ENCODE measurements at places on chromosomes 12 and 14. TPM values are rescaled to one million over a fixed set of nuclear protein-coding genes. Genes with fewer than 3 reads are reported as not detected.

GRCh38 chr12:121238604-121239350 is 28.8 kb downstream of the P2RX4 start:
- no peak for DNase-seq

GRCh38 chr12:70749931-70750330 is 112.7 kb upstream of the PTPRB start:
- DNase-seq: no peak

DNA sequence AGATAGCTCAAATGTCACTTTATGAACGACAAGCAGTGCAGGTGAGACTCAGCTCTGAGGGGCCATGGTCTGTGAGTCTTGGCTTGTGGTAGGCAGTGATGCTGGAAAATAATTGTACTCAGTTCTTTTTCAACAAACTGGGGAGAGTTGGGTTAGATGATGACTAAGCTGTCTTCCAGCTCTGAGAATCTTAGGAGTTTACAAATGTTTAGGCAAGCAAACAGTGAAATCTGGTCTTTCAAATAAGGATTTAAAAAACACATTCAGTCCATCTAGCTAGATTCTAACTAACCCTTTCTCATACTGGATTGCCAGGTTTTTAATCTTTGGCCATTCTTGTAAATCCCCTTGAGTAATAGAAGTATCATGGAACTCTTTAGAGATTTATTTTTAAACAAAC is 3.4 kb downstream of the PHC1 start:
- no peak for DNase-seq

DNA sequence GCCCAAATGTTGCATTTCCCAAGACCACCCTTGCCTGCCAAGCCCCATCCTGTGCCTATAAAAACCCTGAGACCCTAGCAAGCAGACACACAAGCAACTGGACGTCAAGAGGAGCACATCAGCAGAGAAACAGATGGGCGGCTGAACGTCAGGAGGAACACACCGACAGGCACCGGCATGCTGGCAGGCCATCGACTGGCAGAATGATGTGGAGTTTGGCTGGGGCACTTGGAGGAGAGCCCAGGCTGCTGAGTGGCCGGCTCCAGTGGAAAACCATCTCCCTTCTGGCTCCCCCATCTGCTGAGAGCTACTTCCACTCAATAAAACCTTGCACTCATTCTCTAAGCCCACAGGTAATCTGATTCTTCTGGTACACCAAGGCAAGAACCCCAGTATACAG is 130.1 kb downstream of the SLC41A2 start:
- DNase-seq: no peak

- DNase-seq: no peak
These were observed 26.9 kb downstream of the MOK start for GRCh38 chr14:102277874-102278630.

DNA sequence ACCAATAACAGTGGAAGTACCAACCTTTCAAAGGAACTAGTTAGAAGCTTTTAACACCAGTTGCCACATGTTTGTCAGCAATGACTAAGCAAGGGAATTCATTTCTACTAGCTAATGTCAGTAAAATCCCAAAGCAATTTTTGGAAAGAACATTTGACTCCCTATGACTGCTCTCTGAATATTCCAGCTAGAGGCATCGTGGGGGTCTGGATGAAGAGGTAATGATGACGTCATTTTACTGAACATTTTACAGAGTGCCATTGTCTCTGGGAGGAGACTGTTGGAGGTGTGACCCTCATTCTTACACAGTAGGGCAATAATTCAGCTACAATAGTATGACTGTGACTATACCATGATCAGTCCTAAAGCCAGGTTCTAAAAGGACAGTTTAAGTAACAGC is 204.8 kb downstream of the ITPR2 start:
- DNase-seq: peak; percentile 39

DNA sequence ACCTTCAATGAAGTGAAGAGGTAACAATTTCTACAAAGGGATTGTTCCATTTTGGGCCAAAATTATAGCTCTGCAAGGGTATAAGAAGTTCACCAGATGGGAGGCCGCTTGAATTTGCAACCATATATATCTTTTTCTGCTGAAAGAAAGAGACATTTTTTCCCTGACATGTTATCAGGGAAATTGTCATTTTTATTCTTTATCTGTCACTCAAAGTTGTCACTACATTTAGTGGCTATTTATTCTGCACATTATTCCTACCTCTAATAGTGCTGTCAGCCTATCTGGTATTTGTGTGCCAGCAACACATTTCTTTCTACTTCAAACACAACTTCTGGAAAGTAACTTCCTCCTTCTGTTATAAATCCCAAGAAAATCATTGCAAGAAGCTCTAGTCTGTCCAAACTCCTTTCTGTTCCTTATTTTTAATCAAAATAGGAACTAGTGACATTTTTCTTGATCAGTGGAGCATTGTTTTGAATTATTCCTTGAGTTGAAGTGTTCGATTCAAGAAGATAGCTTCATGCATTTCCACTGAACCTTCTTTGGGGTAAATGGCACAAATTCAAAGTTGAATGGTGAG is 137.9 kb upstream of the ATP2B1 start:
- no peak for DNase-seq

DNA sequence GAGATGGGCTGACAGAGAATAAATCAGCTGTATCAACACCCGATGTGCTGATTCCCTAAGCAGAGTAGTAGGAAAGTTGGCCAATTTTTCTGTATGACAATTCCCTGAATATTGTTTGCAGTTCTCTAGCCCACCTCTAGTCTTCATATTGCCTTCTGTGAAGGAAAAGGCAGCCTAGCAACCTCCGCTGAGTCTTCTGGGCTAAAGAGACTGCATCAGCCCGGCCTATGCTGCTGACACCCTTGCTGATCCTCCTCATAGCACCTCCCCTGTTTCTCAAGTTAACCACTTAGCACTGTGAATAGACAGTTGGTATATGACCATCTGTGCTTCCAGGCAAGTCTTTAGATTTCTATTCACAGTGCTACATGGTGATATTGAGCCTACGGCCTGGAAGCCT is 161.1 kb upstream of the EGLN3 start:
- no peak for DNase-seq

DNA sequence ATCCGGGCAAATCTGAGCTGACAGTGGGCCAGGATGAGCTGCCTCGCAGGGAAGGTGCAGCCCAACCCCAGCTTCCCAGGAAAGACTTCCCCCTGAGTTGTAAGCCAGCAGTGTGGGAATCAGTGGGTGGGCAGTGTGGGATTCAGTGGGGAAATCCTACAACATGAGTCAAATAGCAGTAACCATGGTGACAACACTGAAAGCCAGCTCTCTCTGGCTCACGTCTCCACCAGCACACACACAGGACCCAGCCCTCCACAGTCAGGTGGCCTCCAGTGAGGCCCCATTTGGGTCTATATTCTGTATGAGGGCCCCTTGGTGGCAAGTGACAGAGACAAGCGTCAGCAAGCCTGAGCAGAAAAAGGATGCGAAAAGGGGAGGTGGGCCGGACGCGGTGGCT is 6.0 kb upstream of the LGALS3 start:
- peak; percentile 89 for DNase-seq

- no peak for DNase-seq
These were observed 4.5 kb downstream of the LHX5 start for GRCh38 chr12:113467142-113467501.

- no peak for DNase-seq
These were observed 10.1 kb upstream of the SPATS2 start for GRCh38 chr12:49357103-49357678.

DNA sequence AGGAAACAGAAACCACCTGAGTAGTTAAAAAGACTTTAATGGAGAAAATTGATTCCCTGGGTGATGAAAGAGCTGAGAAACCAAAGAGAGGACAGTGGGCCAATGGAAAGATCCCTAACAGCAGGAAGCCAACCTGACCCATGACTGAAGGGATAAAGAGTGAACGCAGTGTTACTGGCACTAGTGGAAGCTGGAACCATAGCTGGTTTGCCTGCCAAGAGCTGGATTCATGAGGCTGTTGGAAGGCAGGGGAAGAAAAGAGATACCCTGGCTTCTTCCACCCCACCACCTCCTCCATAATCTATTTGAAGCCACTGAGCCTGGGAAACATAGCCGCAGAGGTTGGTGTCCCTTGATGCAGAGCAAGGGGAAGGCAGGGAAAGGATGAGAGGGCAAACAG is 125.5 kb upstream of the PRKD1 start:
- no peak for DNase-seq

DNA sequence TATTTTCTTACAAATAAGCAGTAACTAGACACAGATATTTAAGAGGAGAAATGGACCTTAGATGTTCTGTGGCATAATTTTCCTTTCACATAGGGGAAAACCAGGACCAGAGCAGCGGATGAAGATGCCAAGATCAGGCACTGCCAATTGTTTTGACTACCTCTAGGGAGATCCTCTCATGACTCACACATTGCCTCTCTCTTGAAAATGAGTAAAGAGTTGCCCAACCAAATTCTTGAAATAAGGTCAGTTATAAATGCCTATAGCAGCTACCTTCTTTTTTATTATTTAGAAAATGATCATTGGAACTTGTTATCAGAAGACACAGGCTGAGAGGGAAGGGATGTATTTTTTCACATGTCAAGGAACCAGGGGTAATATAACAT is 263.4 kb upstream of the PLEKHG7 start:
- DNase-seq: peak; percentile 65

- no peak for DNase-seq
These were observed 3.1 kb upstream of the SLCO1B3 start for GRCh38 chr12:20807192-20808080.

- DNase-seq: peak; percentile 52
These were observed 923.0 kb upstream of the TMEM132C start for GRCh38 chr12:127343940-127344339.

DNA sequence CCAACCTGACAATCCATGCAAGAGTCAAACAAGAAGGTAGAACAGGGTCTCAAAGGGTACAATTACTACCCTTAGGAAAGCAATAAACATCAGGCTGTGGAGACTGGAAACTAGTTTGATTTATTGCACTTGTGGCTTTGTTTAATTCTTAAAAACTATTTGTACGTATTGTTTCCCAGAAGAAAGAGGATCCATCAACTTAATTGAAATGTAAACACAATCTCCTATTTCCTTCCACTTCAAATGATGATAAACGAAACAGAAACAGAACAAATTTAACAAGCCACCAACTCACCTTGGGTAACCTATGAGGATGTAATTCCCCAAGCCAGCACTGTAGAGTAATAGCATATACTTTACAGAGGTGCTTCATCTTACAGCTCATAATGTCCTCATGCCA is 8.0 kb downstream of the STXBP6 start:
- DNase-seq: no peak

GRCh38 chr12:64625243-64626077 is 15.2 kb downstream of the RASSF3 start:
- peak; percentile 85 for DNase-seq

GRCh38 chr14:77457115-77457521 is 283 bp downstream of the VIPAS39 start:
- DNase-seq: no peak

DNA sequence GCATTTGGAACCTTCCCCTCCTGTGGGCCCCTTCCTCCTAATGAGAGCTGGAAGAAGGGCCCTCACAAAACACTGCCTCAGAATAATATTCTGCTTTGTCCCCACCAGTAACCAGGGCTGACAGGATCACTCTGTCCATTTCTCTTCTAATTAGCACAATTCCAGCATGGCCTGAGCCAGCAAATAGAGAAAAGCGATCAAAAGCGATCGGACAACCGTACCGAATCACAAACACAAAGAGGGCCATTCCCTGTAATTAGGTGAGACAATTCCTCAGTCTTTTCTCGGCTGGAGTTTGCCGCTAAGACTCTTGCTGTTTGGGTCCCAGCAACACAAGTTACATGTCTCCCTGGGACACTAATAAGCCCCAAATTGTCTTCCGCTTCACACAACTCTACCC is 35.6 kb upstream of the VSX2 start:
- DNase-seq: no peak

- no peak for DNase-seq
These were observed 3.6 kb upstream of the NUDT4 start for GRCh38 chr12:93373961-93374656.

DNA sequence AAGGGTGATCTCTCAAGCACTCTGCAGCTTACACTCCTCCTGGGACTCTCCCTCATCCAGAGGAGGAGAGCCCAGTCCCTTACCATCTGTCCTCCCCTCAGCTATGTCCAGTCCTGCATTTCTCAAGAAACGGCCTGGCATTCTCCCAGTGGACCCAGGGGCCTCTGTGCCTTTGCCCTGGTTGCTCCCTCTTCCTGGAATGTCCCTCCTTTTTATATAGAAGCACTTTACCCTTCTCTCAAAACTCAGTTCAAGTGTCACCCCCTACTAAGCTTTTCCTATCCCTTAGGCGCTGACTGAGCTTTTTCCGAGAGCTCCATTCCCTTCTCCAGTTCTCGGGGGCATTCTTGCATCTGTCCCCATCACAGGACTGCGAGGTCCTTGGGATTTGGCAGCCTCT is 8.9 kb upstream of the GLRX5 start:
- no peak for DNase-seq

DNA sequence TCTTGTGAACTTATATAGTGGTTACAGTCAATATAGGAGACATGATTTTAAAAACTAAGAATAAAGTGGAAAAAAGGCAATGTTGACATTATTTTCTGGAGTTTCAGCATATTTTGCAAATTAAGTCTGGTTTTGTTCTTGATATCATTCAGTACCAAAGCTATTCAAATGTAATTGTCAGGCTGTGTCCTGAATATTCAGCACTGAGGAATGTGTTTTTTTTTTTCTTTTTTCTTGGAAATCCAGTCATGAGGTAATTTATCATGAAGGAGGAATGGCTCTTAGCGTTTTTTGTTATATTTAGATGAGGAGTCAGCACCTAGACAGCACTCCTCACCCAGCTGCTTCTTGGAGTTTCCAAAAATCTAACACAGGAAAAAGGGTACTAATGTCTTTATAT is 225.5 kb downstream of the CCDC91 start:
- peak; percentile 13 for DNase-seq

DNA sequence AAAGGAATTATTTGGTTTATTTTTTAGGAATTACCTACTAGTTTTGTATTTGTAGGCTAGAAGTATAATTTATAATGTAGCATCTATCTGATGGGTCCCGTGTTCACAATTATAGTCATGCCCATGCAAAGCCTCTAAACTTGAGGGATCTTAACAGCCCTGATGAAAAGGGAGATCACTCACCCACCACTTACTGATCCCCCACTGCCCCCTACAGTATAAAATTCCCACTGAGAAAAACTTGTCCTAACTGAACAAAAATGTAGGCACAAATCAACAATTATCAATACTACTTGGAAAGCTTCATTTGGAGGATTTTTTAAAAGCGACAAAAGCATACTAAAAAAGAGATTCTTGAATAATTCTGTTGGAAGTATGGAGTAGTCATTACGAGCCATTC is 21.0 kb downstream of the WIF1 start:
- DNase-seq: peak; percentile 6

- DNase-seq: no peak
These were observed 17.7 kb upstream of the TDG start for GRCh38 chr12:103947871-103948555.

The GARIN6 gene
- total RNA-seq: not detected

The ITPK1 gene
- total RNA-seq: 24.7 TPM

The CLEC4E gene
- total RNA-seq: not detected

The APEX1 gene
- 63.0 TPM for total RNA-seq

The CCDC196 gene
- not detected for total RNA-seq

The LDHB gene
- 1,556 TPM for total RNA-seq

The FAM222A gene
- total RNA-seq: 2.4 TPM

The IFI27L1 gene
- 23.6 TPM for total RNA-seq

The MYF5 gene
- total RNA-seq: not detected

The KRT80 gene
- total RNA-seq: 5.5 TPM

The EMP1 gene
- total RNA-seq: 250 TPM

The HOXC13 gene
- 2.8 TPM for total RNA-seq

The TAS2R42 gene
- total RNA-seq: not detected

The SERPINA10 gene
- total RNA-seq: not detected

The TPH2 gene
- not detected for total RNA-seq

The LUM gene
- 1.0 TPM for total RNA-seq
